A172 (cell line): ENCODE measurements at places on chromosomes 4 and X.

DNA sequence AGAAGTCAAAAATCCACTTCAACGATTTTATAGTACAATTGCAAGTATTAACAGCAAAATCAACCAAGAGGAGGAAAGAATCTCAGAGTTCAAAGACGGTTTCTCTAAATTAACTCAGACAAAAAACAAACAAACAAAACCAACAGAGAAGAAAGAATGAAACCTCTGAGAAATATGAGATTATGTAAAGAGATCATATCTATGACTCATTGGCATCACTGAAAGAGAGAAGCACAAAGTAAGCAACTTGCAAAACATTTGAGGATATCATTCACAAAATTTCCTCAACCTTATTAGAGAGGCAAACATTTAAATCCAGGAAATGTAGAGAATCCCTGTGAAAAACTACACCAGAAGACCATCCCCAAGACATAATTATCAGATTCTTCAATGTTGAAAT is 370.4 kb downstream of the INPP4B start:
- DNase-seq, result no peak

GRCh38 chr4:121633653-121634052 is 63.1 kb downstream of the ANXA5 start:
- no peak for DNase-seq

- DNase-seq, result no peak
These were observed 112.9 kb upstream of the NOCT start for GRCh38 chr4:138902705-138903104.

- DNase-seq, result peak; percentile 53
These were observed 673.6 kb upstream of the TENM3 start for GRCh38 chr4:181569553-181569952.

DNA sequence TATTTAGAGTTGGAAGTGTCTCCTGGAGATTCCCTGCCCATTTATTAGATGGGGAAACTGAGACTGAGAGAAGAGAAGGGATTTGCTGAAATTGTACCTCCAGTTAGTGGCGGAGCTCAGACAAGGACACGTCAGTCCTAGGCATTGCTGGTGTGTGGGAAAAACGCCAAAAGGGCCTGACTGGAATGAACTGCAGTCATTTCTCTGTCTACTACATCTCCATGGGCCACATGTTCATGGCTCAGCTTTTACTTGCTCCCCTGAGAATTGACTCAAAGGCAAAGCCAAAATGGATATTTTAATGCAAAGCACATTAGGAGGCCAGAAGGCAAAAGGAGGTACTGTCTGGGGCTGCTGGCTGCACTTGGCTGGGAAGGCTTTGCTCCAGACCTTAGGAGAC is 3.9 kb downstream of the TFDP3 start:
- no peak for DNase-seq

GRCh38 chr4:143140696-143141095 is 44.0 kb upstream of the USP38 start:
- no peak for DNase-seq

- DNase-seq, result peak; percentile 8
These were observed 406.8 kb downstream of the SLITRK2 start for GRCh38 chrX:146224442-146224841.

- DNase-seq, result peak; percentile 19
These were observed 2062.0 kb downstream of the ARAP2 start for GRCh38 chr4:34182306-34182705.

DNA sequence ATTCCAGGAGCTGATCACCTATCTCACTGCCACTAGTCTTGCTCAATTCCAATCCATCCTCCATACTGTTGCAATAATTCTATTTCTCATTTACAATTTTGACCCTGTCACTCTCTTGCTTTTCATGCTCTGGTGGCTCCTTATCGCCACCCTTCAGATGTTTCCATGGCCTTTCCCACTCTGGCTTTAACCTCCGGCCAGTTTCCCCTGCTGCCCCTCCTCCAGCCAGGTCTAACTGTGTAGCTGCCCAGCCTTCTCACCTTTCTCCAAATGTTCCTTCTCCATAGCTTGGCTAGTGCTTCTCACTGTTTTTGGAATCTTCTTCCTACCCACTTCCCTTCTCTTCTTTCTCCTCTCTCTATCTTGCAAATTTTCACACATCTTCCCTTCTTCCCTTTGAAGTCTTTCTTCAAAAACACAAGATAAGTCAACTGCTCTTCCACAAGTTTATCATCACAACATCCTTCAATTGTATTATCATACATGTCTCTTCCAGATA is 153.8 kb downstream of the COL25A1 start:
- DNase-seq, result no peak

DNA sequence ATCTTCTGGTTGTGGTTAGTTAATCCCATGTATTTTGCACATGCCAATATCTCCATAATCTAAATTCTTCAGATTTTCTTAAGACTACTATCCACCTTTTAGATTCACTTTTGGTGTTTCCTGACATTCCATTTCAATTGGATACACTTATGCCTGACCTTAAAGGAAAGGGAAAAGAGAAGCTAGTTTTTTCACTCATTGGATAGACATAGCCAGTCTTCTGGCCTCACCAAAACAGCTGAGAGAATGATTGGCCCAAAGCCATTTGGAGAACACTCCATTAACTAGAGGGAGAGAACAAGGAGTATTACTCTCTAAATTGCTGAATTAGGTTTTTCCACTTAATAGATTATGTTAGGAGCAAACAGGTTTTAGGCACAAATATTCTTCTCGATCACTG is 4.0 kb downstream of the PRPS1 start:
- DNase-seq, result no peak

GRCh38 chr4:66351761-66352160 is 681.5 kb upstream of the EPHA5 start:
- no peak for DNase-seq

- DNase-seq, result no peak
These were observed 40.9 kb downstream of the NEK1 start for GRCh38 chr4:169571435-169571834.
